SW480 (cell line): ENCODE measurements at places on chromosomes 5 and 9.
A peak's percentile ranks its signal among the peaks of the same experiment; 100 is the strongest.

- DNase-seq: no peak
These were observed 4.3 kb upstream of the RIC1 start for GRCh38 chr9:5624655-5625054.

- no peak for DNase-seq
These were observed 24.1 kb downstream of the QRFP start for GRCh38 chr9:130872508-130872907.

DNA sequence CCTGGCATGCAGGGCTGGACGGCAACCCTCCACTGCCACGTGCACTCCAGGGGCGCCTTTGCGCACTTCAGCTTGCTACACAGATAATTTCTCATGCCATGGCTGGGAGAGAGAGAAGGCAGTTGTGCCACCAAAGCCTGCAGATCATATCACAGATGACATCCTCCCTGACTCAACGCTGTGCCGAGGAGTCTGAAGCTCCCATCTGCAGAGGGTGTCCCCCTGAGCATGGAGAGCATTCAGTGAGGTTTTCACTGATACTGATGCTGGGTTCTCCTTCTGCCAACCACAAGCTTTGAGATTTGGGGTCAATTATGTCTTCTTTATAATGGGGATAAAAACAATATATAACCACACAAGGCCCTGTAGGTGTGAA is 607.4 kb upstream of the ADAMTS16 start:
- no peak for DNase-seq

DNA sequence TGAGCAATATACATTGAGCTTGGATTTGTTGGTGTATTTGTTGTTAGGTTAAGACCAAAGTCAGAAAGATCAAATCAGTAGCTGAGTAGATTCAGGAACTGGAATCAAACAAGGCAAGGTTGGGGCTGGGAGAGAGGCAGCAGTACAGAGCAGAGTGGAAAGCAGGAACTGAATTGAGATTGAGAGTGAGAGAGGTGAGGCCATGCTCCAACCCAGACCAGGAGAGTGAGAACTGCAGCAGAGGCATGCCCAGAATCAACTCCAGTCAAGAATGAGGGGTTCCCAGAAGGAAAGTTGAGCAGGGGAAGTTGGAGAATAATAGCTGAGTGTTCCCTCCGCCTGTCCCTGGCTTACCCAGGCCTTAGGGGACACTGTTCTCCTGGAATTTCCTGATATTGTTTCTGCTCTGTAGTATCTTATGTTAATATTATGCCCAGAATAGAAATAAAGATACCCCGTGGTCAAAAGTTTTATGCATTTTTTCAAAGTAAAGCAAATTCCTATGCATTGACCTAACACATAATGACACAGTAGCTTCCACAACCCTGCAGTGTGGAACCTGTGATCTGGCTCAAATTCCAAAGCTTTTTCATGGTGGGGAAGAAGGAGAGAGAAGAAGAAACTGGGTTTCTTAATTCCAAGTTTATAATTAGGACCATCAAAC is 82.7 kb downstream of the SV2C start:
- no peak for DNase-seq

- no peak for DNase-seq
These were observed 99.6 kb downstream of the FANCC start for GRCh38 chr9:95217936-95218335.

GRCh38 chr5:102958481-102959011 is 161.4 kb downstream of the GIN1 start:
- no peak for DNase-seq

DNA sequence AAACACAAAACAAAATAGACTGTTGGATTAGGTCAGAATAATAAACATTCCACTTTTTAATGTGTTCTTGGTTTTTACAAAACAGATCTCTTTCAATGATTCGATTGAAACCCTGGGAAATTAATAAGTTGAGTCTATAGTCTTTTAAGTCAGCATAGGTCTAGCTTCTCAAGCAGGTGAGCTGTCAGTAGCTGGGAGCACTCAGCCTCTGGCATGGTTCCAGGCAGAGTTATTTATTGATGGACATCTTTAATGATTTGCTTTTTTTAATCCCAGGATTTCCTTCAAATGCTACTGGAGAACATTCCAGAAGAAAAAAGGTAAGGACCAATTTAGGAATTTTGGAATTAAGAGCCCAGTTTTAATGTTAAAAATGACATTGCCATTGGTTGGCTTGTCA is 241.0 kb downstream of the AOPEP start:
- no peak for DNase-seq

DNA sequence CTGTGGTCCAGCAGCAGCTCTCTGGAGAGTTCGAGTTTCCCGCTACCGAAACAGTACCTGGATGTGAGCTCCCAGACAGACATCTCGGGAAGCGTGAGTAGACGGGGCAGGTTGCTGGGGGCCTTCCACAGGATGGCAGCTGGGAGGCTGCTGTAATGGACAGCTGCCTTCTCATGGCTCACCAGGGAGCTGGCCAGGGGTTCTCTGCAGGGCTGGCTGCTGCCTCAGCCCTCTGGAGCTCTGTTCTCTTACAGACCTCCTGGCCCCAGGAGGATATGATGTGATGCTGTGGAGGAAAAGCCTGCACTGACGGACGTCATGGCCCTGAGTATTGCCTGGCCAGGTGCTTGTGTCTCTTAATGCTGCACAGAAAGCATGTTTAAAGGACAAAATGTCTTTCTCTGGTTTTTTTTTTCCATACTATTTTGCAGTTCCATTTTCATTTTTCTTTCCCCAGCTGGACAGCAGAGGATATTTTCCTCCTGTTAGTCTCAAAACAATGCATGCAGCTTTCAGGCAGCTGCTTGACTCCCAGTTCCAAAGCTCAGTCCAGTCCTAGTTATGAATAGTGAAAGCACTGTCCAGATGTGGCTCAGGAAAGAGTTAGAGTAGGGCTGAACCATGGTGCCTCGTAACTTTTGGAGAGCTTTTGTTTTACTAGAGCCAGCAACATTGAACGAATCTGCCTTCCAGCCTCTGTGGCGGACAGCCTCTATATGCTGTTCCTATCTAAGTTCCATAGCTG is 77.5 kb upstream of the RARS1 start:
- DNase-seq: no peak

- DNase-seq: no peak
These were observed 668.4 kb upstream of the FAM174A start for GRCh38 chr5:99866740-99867139.

GRCh38 chr5:170173227-170173626 is 59.6 kb upstream of the C5orf58 start:
- DNase-seq: no peak

- no peak for DNase-seq
These were observed 80.0 kb downstream of the MAN2A1 start for GRCh38 chr5:109769597-109770291.

DNA sequence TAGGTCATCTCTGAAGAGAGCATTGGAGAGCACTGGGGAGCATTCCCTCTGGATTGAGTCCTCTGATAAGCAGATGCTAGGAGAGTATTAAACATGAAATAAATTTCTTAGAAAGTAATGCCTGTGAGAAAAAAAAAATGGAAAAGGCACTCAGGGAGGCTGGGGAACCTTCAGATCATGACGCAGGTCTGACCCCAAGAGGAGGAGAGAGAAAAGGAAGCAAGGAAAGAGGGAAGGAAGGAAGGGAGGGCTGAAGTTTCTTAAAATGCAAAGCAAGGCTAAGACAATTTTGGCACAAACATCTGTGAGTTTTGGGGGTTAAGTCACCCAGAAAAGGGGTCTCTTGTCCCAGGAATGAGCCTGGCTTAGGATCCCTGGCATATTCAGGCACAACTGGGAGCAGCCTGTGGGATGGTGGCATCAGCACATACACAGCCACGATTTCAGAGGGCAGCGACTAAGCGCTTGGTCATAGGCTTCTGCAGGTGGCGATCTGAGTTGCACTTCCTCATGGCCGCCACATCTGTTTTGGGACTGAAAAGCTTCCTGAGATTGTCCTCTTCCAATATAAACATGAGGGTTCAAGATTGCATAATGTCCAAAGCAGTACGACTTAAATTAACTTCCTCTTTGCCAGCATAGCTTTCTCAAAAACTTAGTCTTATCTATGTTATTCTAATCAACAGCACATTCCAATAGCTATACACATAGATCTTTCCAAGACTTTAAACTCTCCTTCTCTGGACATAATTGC is 692.7 kb downstream of the DNAH5 start:
- DNase-seq: no peak

DNA sequence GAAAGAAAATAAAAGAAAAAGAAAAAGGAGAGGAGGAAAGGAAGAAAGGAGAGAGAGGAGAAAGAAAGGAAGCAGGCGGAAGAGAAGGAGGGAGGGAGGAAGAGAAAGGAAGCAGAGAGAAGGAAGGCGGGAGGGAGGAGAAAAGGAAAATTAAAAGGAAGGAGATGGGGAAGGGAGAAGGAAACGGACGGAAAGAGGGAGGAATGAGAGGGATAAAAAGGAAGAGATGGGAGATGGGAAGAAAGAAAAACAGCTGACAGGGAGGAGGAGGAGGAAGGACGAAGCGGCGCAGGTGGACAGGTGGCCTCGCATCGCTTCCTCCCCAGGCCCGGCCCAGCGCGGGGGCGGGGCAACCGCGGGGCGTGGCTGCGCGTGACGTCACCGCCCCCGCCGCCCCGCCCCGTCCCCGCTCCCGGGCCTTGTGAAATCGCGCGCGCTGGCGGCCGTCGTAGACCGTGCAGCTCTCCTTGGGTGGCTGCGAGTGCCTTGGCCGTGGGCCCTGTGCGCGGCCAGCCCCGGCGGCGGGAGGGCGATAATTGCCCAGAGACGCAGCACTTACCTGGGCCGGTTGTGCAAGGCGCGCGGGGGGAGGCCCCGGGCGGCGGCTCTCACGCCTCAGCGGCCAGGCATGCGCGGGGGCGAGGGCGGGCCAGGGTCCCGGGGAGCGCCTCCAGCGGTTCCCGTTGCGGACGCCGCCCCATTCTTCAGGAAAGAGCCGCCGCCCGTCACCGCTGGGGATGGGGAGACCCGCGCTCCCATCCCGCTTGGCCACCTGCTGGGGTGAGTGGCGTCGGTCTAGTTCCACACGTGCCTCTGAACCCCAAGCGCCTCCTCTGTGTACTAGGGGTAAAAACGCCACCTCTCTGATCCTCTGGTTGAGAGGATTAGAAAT is 49.6 kb upstream of the FOXE1 start:
- DNase-seq: peak; percentile 68

DNA sequence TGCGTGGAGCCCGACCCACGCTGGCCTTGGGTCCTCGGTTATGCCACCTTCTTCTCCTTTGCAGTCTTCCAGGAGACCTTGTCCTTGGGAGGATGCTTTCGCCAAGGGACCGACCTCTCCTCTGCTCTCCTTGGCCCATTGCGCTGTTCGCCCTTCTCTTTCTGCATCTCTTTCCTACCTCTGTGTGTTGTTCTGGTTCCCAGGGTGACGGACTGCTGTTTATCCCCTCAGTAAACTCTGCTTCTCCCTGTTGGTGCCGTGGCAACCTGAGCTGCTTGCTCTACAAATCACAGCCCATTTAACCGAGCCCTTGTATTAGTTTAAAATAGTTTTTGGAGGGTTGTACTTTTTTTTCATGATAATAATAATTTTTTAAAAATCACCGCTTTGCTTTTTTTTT is 97.9 kb downstream of the DAPK1 start:
- no peak for DNase-seq

- DNase-seq: no peak
These were observed 124.4 kb upstream of the ADAMTSL1 start for GRCh38 chr9:18349530-18349929.

- no peak for DNase-seq
These were observed 144.6 kb downstream of the DOCK2 start for GRCh38 chr5:169781420-169782345.

GRCh38 chr5:33526755-33527154 is 86.0 kb downstream of the TARS1 start:
- DNase-seq: no peak

GRCh38 chr9:95017661-95018060 is 291.2 kb downstream of the AOPEP start:
- DNase-seq: no peak
